ENCODE measurements at places on chromosomes 6 and 20. TPM values are rescaled to one million over a fixed set of nuclear protein-coding genes. Genes with fewer than 3 reads are reported as not detected.
A peak's percentile ranks its signal among the peaks of the same experiment; 100 is the strongest.

IRF4 gene
- total RNA-seq: 0.32 TPM

- DNase-seq: no peak
Measured at GRCh38 chr20:43716123-43716522, 10.7 kb downstream of the GTSF1L start.

DNA sequence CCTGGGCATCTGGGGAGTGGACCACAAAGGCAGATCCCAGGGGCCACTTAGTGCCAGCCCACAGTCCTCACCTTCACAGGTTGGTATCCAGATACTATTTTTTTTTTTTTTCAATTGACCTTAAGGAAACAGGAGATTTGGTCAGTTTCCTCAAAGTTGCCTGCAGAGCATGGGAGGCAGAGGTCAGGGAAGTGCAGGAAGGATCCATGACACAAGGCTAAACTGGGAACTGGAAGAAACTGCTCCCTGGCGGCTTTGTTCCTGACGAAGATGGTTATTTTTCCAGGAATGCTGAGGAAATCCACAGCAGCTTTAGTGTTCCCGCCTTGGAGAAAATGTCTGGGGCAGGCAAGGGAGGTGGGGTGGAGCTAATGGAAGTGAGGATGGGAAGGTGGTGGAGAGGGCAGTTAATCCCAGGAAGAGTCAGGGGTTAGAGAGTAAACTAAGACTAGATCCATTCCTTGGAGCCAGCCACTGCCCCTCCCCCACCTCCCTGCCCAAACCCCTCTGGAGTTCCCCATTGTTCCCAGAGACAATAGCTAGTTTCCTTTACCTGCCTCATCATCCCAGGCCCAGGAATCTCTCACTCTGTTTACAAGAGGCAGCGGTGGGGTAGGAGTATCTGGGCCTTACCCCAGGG, 14.3 kb upstream of the MYMX start:
- peak; percentile 29 for DNase-seq

DNA sequence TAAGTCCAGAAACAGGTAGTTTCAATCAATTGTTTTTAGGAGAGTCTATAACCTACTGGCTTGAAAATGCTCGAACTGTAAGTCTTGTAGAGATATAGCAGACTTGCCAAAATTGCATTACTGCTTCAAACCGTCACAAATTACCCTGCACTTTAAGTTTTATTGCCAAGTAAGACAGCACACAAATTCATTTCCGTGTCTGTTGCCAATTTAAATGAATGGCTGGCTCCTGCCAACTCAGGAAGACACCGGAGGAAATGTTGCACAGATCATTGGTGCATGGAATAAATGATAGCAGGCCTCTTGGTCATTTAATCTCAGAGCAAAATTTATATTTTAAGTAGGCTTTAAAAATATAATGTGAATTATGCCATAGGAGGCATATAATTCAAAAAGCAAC, 438.1 kb downstream of the HACE1 start:
- DNase-seq: no peak

DNA sequence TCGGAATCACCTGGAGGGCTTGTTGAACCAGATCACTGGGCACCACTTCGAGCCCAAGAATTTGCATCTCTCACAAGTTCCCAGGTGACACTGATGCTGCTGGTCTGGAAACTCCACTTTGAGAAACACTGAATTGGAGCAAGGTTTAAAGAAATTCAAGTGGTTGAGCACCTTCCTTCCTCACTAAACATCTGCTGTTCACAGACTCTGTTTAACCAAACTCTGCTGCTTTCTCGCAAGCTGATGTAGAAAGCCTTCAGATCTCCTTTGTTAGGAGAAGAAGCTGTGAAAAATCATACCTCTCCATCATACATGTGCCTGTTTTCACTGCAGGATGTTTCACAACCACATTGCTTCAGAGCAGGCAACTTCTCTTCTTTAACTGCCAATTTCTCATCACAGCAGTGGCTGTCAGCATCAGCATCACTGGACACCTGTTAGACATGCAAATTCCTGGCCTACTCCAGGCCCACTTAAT, 87.5 kb upstream of the TOP1 start:
- no peak for DNase-seq

Measured in left ventricle myocardium superior (tissue), 1 donor.